ENCODE measurements at places on chromosomes 12 and 14.
A peak's percentile ranks its signal among the peaks of the same experiment; 100 is the strongest.

- peak; percentile 54 for DNase-seq
Measured at GRCh38 chr14:56023661-56024081, 94.5 kb upstream of the PELI2 start.

GRCh38 chr12:121983536-121984210, 38.0 kb upstream of the BCL7A start:
- DNase-seq, result no peak

DNA sequence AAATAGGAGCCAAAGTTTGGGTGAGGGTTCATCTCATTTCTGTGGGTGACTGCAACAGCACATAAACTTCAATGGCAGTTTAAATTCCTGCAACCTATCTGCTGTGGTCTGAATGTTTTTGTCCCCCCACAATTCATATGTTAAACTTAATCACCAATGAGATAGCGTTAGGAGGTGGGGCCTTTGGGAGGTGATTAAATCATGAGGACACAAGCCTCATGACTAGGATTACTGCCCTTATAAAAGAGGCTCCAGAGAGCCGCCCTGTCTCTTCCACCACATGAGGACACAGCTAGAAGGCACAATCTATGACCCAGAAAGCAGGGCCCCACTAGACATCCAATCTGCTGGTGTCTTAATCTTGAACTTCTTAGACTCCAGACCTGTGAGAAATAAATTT, 3.8 kb upstream of the CCDC91 start:
- DNase-seq, result no peak

- DNase-seq, result no peak
Measured at GRCh38 chr12:67534681-67535080, 113.9 kb upstream of the DYRK2 start.

- no peak for DNase-seq
Measured at GRCh38 chr12:28905220-28905955, 243.7 kb upstream of the FAR2 start.

GRCh38 chr14:66076176-66076575, 410.0 kb upstream of the CCDC196 start:
- no peak for DNase-seq

DNA sequence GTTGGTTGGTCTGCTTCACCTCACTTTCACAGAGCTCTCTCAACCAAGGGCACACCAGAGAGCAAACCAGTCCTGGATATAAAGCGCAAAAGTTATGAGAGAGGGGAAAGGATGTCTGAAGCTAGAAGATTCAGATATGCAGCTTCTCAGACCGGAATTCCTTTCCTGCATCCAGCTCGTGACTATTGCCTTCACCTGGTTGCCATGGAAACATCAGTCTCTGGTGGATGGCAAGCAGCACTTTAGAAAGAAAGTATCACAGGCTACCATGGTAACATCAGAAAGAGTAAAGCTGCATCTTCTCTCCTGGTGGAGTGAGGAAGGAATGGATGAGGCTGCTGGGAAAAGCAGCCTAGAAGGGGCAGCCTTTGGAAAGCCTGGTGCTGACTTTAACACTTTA, 13.7 kb downstream of the REM2 start:
- DNase-seq, result no peak

DNA sequence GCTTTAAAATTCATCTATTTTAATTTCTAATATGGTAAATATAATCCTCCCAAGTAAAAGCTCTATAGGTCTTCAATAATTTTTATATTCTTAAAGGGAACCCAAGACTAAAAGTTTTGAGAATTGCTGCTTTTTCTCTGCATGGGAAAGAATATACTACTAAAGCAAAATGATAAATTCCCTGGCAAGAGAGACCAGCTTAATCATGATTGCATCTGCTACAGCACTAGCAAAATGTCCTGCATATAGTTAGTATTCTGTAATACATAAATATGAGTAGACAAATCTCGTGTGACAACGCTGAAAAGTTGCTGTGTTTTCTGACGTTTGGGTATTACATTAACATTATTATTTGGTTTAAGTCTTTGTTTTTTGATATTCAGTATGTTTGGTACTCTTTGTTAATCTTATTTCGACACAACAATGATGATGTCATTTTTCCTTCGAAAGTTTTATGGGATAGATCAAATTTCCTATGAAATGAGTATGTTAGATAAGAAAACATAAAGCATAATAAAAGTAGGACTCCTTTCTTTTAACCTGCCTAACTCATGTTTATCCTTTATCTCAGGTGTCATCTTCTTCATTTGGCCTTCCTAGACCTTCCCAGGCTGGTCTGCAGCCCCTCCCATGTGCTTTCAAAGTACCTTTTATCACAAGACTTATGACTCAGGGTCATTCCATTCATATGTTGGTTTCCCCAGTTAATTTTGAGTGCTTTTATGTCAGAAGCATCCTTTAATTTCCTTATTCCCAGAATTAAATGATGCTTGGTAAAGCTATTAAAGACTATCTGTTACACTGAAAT, 321.9 kb downstream of the RAD51B start:
- DNase-seq, result peak; percentile 20

GRCh38 chr12:131101006-131101405, 147.3 kb downstream of the ADGRD1 start:
- DNase-seq, result no peak

- no peak for DNase-seq
Measured at GRCh38 chr14:33793398-33794110, 157.3 kb downstream of the EGLN3 start.

GRCh38 chr12:95202691-95203486, 14.4 kb downstream of the FGD6 start:
- no peak for DNase-seq

- DNase-seq, result no peak
Measured at GRCh38 chr14:56659378-56659777, 79.8 kb downstream of the TMEM260 start.

GRCh38 chr14:73888971-73889370, 2.3 kb downstream of the ZNF410 start:
- DNase-seq, result no peak

DNA sequence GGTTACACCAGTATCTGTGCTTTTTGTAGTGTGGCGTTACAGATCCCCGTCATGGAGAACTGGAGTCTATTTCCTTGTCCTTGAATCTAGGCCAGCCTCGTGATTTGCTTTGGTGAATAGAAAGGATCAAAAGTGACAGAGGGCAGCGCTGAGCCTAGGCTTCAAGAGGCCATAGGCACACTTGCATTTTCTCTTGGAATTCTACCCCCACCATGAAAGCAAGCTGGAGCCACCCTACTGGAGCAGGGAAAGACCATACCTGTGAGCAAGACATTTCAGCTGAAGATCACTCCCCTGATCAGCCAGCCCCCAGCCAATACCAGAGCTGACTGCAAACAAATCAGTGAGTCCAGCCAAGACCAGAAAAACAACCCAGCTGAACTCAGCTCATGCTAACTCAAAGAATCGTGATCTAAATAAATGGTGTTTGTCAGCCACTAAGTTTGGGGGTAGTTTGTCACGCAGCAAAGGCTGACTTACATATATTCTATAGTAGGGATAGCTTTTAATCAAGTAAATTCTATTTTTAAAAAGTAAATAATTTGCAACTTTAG, 521.9 kb upstream of the TBX3 start:
- DNase-seq, result no peak

DNA sequence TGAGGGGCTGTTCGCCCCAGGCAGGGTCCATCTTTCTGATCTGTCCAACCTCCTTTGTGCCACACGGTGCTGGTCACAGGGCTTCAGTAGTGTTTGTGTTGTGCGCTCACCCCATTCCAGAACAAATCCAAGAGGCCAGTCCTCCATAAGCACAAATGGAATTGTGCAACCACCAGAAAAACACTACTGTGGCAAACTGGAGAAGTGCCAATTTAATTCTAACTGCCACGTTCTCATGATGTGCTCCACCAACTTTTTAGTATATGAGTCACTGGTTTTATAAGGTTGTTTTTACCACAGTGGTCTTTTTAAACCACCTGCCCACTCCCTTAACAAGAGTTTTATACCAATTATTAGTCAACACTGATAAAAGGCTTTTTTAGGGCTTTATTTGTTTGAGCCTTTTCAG, 380.2 kb downstream of the NAV3 start:
- peak; percentile 12 for DNase-seq

GRCh38 chr12:22835431-22835830, 210.5 kb downstream of the ETNK1 start:
- no peak for DNase-seq

DNA sequence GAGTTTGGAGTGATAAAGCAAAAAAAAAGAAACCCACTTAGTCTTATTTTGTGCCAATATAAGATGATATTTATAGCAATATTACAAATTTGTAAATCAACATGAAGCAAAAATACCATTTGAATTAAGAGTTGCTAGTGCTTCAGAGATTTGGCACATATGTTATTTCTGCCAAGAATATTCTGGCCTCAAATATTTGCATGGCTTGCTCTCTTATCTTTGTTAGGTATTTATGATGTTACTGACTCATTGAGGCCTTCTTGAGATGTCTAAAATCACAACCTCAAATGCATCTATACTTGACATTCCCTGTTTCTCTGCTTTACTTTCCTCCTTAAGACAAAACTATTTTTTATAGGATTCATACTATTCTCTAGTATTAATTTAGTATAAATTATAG, 301.5 kb downstream of the NELL2 start:
- no peak for DNase-seq

DNA sequence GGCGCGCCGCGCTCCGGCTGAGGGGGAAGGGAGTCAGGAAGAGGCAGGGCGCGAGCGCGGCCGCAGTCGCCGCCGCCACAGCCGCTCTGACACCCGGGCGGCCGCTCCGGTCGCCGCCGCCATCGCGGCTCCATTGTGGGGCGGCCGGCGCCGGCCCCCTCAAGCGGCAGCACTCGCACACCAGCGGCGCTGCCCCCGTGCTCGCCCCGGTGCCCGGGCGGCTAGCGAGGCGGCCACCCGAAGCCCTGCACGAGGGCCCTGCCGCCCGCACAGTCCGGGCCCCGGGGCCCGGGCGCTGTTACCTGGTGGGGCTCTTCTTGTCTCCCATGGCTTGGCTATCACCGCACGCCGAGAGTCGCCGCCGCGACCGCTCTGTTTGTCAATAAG, 202 bp downstream of the YAF2 start:
- no peak for DNase-seq

DNA sequence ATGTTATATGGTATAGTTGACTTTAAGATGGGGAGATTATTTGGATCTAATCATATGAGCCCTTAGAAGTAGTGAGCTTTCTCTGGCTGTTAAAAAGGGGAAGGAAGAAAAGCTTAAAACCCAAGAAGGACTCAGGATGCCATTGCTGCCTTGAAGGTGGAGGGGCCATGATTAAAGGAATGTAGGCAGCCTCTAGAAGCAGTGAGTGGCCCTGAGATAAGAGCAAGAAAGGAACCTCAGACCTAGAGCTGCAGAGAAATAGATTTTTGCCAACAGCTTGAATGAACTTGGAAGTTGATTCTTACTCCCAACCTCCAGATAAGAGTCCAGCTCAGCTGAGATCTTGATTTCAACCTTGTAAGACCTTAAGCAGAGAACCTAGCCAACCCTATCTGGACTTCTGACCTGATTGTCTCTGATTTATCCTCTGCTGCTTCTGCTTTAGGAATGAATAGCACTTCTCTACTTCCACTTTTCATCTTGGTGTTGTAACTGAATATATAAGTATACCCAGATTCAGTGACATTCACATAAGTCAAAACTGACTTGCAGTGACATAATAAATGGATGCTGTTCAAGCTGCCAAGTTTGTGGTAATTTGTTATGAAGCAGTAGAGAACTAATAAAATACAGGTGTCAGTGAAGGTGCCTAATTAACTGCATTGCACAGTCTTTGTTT, 33.5 kb downstream of the RAD51B start:
- no peak for DNase-seq

DNA sequence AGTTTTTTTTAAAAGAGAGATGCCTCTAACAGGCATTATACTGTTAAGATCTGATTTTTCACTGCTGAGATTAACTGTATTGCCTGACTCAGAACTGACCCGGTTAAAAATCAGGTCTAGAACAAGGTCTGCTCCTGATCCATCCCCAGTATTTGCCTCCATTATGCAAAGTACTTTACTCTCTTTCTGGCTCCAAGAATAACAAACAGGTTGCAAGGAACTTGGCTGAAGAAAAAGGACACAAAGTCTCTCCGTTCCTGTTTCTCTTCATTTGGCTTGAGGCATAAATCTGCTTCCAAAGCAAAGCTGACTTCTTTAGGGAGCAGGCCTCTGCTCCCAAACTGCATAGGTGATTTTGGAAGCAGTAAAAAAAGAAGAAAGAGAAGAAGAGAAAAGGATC, 199.3 kb upstream of the PDZRN4 start:
- DNase-seq, result no peak

GRCh38 chr12:38905480-38906351, at the start of gene CPNE8:
Gene CPNE8, minus strand, starts transcription at chr12:38905591. Its CDS starts 57 bp downstream, at chr12:38905534.
- peak; percentile 85 for DNase-seq

DNA sequence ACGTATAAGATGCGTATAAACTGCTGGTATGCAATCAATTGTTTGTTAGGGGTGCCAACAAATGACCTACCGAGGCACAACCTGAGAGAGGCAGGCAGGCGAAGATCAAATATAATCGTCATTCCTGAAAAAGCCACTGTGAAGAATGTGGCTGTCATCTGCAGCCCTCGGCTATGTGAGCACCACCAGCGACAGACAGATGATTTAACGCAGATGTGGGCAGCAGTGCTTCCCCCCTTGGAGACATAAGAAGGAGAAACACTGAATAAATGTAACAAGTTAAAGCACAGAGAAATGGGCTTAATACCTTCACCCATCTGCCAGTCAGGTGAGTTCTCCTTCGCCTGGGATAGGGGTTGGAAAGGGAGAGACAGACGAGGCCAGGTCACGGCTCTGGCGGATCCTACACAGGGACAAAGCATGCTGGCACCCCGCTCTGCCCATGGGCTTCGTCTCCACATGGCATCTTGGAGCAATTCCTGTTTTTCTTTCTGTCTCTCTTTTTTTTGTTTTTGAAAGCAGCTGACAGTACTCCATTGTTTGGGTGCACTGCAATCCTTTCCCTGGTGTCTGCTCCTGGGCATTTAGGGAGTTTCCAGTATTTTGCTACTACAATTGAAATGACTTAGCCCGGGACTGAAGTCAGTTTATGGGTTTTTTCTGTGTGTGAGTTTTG, 28.1 kb downstream of the TNFAIP2 start:
- peak; percentile 40 for DNase-seq

- DNase-seq, result no peak
Measured at GRCh38 chr12:32034045-32034444, 72.6 kb upstream of the BICD1 start.

- no peak for DNase-seq
Measured at GRCh38 chr12:52270541-52271070, 3.8 kb upstream of the KRT86 start.

DNA sequence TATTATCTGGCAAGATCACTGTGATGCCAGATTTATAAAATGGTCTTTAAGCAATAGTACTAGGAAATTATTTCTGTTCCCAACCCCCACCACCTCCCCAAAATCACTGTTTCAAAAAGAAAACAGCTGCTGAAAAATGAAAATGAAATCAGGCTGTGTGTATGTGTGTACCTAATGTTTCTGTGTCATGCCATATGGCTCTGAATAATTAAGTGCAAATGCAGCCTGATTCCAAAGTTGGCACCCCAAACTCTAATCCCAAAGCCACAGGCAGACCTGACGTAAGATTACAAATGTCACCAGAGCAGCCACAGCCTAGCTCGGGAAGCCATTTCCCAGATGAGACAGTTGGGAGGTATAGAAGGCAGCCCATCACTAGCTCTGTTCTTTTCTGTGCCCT, 175.5 kb downstream of the MED13L start:
- no peak for DNase-seq

- no peak for DNase-seq
Measured at GRCh38 chr14:103418481-103418818, 33.2 kb downstream of the MARK3 start.

GRCh38 chr12:114414031-114414865, 8.3 kb upstream of the TBX5 start:
- no peak for DNase-seq

Measured in COLO829 (cell line).